ENCODE measurements at places on chromosomes 2 and 18. TPM values are rescaled to one million over a fixed set of nuclear protein-coding genes. Genes with fewer than 3 reads are reported as not detected.

GRCh38 chr2:183172220-183172887 lies 48.1 kb downstream of the NUP35 start:
- no peak for DNase-seq

The NR4A2 gene
- 3.8 TPM for total RNA-seq

DNA sequence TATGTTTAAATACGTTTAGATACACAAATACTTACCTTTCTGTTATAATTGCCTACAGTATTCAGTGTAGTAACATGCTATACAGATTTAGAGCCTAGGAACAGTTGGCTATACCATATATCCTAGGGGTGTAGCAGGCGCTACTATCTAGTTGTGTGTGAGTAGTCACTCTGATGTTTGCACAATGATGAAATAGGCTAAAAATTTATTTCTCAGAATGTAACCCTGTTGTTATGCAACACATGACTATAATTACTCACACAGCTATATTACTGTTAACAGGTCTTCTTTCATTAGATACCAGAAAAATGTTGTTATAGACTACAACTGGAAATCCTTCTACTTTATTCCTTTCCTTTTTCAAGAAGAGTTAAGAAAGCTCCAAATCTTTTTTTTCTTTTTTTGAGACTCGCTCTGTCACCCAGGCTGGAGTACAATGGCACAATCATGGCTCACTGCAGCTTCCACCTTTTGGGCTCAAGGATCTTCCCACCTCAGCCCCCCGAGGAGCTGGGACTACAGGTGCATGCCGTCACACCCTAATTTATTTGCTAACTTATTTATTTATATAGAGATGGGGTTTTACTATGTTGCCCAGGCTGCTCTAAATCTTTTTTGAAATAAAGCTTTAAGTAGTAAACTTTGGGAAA lies 48.5 kb downstream of the C2orf74 start:
- DNase-seq = no peak

DNA sequence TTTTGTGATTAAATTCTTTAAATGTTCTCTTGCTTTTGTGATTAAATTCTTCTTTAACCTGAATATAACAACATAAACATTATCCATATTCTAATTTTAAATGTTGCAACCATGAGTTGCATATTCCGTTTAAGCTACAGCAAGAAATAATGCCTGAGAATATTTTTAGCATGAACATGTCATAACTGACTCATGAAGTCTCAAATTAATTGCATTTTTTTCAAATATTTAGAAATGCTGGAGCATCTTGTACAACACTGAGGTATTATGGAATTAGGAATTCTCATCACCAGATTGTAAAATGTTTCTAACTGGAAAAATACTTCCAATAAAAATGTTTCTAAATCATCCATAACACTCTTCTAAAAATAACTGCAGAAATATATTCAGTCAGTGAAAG lies 14.7 kb downstream of the ROCK2 start:
- DNase-seq = no peak

- no peak for DNase-seq
Observed at GRCh38 chr2:8657423-8658062, 24.3 kb upstream of the ID2 start.

GRCh38 chr18:48105317-48105716 lies 174.9 kb upstream of the SMAD2 start:
- DNase-seq = no peak
